NCI-H1694 (cell line): ENCODE measurements at places on chromosomes 1 and 21.

DNA sequence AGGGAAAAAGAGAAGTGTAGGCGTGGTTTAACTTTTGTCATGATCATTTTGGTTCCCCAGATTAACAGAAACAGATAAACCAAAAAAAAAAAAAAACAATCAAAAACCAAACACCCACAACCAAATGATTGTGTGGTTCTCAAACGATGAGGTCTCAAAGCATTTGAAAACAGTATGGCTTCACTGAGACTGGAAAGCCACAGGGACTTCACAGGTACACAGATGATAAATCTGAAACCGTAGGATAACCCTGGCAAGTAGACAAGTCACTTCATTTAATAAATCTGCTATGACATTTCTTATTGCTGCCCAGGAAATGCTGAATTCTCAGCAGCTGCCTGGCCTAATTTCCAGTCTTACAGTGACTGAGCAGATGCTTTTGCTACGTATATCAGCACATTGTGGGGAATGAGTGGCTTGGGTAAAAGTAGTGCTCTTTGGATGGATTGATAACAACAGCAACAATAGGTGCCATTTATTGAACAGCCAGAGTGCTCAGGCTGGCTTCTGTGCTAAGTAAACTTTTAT, 6.1 kb downstream of the ST6GALNAC3 start:
- peak; percentile 18 for DNase-seq

DNA sequence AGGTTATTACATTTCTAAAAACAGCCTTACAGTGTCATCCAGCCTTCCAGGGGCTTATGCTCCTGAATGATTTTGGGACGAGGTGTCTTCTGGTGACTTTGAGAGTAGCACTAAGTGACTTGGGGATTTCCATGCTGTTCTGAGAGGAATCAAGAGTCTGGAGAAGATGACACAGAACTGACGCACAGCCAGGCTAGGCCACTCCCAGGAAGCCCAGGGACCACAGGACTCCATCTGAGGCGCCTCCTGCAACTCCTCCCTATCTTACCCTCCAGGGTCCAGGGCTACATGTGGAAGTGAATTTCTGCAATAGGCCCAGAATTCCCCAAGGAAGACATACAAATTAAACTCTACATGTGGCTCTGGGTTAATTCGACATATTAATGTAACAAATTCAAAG, 92.5 kb downstream of the SLC25A24 start:
- no peak for DNase-seq

- no peak for DNase-seq
These were observed 9.3 kb downstream of the CHI3L2 start for GRCh38 chr1:111236806-111237205.

DNA sequence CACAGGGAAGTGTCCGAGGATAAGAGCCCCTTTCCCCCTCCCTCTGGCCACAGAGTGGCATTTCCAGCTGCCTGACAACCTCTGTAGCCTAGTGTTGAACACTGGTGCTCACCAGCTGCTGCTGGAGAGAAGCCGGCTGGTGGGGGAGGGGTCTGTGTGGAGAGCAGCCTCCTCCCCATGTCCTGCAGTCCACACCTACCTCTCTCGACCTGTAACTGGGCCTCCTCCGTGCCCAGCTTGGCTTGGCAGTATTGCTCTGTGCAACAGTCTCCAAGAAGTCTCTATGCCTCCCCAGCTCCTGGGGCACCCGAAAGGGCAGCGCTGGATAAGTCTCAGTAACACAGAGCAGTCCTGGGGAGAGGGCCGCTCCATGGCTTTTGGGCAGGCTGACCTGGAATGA, 17.0 kb downstream of the PAPPA2 start:
- no peak for DNase-seq

DNA sequence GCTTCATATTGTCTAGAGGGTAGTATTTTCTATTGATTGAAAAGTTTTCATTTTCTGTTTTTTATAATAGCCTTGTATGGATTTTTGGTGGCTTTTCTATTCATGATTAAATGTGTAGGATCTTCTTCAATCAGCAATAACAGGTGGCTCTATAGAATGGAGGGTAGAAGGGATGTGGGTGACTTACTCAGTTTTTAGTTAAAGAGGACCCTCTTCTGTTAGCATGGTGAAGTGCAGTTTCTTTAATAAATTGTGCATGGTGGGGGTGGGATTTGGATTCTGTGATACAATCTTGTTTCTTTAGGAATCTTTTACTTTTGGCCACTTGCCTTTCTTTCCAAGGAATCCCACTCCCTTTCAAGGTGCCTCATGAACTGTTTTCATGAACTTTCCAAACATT, 64.7 kb downstream of the SLC35A3 start:
- DNase-seq: peak; percentile 31

- no peak for DNase-seq
These were observed 6.3 kb downstream of the OR14I1 start for GRCh38 chr1:248696261-248696660.

DNA sequence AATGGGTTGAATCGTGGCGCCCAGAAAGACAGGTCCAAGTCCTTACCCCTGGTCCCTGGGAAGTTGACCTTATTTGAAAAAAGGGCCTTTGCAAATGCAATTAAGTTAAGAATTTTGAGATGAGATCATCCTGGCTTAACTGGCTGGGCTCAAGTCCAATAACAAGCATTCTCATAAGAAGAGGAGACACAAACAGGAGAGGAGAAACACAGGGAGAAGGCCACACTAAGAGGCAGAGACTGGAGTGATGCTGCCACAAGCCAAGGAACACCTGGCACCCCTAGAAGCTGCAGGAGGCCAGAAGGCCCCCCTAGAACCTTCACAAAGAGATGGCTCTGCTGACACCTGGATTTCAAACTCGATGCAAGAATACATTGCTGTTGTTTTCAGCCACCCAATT, 44.6 kb downstream of the PDPN start:
- no peak for DNase-seq

DNA sequence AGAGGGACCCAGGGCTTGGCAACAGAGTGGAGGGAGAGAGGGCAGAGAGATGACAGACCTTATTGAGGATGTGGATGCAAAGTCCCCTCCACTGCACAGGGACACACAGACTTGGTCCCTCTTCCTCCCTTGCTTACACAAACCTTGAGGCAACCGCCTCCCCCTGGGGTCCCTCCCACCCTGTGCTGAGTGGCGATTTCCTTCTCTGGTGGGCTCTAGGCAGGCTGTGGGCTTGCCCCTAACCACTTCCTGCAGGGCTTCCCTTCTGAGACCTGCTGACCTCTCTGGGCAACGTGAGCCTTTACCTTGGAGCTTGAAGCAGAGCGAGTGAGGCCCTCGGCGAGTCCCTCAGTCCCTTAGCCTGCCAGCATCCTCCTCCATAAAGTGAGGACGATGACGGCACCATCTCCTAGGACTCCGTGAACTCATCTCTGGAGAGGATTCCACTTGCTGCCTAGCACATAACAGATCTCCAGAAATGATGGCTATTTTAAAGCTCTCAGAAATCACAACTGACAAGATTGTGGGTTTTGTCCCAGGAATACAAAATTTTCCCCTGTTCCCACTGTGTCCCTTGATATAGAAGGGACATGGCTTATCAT, 25.0 kb downstream of the KIAA1614 start:
- no peak for DNase-seq

GRCh38 chr1:29636936-29637335, 400.6 kb downstream of the PTPRU start:
- DNase-seq: no peak

DNA sequence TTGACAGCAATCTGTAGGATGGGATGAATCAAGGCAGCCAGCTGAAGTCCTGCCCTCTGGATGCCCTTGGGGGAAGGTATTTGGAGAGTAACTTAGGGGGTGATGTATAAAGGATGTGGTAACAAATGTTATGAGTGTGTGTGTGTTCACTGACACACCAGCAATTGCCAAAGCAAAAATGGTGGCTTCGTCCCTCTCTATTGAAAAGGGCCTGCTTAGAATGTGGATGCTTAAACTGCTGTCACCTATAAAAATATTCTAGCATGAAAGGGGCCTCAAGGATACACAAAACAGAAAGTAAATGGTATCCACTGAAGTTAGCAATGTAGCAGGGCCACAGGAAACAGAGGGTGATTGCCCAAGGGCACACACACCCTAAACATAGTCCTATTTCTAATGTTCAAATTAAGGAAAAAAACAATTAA, 15.1 kb upstream of the AIM2 start:
- DNase-seq: no peak

DNA sequence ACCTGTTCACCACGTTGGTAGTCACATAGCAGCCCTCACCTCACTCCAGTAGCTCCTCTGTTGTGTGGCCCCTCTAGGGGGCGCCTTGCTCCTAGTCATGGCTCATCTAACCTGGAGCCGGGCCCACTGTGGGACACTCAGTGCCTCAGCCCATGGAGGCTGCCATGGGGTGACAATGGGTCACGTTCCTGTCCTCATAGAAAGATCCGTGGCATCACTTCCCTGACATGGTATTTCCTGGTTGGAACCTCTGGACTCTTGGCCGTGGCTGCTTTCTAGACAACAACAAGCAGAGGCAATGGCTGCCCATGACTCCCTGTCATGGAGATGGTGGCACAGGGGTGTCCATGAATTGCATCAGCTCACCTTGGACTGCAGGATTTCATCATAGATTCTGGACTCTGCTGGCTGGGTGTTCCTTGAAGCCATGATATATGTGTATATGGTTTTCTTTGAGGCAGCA, 27.5 kb upstream of the SLAMF6 start:
- DNase-seq: peak; percentile 99

DNA sequence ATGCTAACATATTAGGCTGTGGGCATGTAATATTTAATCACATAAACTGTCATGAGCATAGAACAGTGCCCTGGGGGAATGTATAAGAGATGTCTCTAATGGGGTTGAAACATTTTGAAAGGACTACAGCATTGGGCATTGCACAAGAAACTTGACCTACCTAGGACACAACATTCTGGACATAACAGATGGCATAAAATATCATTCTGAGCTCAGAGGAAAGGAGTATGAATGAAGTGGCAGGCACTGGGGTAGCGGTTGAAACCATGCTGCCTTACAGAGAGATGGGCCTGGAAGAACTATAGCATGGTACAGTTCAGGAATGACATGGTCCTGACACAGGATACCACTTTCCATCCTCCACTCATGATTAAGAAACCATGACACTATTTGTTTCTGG, 69.0 kb downstream of the LPAR3 start:
- DNase-seq: no peak

GRCh38 chr1:2413495-2414296, 1.3 kb upstream of the PEX10 start:
- DNase-seq: no peak

DNA sequence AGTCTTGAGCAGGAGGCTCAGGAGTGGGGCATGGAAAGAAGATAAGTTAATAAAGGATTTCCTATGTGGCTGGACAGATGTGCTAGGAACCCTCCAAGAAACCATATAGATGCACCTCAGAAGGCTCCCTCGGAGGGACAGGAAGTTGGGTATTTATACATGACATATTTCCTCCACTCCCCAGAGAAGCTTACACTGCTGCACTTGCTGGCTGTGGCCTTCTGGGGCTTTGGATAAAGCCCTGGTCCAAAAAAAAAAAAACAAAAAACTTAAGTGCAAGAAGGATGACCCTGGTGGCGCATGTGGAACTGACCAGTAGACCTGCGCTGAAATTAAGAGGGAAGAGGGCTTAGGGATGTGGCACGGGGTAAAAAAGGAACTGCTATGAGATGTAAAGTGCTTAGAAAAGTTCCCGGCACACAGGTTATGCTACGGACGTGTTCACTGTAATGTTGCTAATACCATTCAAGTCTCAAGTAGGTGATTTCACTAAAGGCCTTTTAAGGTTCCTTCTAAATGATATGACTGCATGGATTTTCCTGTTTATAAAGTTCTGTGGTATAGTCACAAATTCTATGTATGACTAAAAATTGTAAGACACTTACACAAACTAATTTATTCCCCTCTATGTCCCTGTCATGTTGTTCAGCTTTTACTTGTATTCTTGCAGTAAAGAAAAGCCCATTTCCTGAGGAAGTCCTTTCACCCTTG, 253.6 kb downstream of the HMCN1 start:
- no peak for DNase-seq
